T follicular helper cell (primary cell): ENCODE measurements at places on chromosomes 4 and X.

DNA sequence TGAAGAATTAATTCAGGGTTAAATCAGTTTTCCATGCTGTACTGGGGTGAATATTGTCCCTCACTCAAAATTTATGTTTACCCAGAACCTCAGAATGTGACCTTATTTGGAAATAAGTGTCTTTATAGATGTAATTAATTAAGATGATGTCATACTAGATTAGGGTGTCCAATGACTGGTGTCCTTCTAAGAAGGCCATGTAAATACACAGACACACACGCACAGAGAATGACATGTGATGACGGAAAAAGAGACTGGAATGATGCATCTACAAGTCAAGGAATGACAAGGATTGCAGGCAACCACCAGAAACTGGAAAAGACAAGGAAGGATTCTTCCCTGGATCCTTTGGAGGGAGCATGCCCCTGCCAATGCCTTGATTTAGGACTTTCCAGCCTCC lies 84.6 kb upstream of the GPR34 start:
- DNase-seq = no peak

- DNase-seq = no peak
Measured at GRCh38 chr4:106717091-106717490, 319.0 kb downstream of the DKK2 start.

DNA sequence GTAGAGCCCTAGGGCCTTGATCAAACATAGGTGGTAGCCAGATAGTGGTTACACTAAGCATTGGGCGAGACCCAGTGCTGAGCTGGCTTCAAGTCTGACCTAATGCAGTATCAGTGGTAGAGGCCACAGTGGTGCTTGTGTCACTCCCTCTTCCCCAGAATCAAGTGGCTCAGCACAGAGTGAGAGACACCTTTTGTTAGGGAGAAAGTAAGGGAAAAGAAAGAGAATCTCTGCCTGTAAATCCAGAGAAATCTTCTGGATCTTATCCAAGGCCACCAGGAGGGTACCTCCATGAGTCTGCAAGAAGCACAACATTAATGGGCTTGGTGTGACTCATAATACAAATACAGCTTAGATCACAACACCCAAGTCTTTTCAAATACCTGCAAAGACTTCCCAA lies 117.7 kb upstream of the SLC6A14 start:
- no peak for DNase-seq

- no peak for DNase-seq
Measured at GRCh38 chr4:38290366-38290765, 330.2 kb downstream of the PTTG2 start.

DNA sequence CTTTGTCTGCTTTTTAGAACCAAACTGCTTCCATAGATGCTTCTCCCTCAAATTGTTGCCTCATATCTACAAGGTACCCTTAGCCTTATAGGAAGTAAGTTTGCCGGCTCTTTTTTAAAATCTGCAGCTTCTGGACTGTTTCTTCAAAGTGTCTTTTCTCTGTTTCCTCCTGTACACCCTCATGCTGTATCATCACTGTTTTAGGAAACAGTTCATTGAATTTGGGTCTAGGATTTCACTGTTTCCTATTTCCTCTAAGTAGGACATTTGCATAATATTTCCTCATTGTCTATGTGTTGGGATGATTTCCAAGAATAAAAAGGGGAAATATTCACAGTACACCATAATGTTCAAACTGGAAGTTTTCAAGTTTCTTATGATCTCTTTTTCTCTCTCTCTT lies 43.0 kb downstream of the BANK1 start:
- DNase-seq = no peak

DNA sequence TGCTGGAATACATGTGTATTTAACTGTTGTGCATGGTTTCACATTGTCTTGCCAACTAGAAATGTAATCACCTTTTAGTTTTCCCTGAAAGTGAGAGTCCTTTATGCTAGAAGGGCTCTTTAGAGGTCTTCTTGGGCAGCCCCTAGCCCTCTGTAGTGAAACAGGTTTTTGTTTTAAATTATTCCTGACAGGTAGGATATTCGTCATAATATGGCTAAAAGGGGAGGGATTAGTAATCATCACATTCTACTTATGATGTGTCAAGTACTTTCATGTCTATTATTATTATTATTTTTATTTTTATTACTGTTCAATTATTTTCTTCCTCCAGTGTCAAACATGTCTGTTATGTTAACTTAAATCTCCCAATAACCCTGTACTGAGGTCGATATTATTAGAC lies 35.5 kb downstream of the MSN start:
- no peak for DNase-seq

- DNase-seq = no peak
Measured at GRCh38 chrX:133335027-133335426, 80.3 kb downstream of the GPC4 start.
